NK-92 treated with Interleukin-12 subunit alpha and Interleukin-12 subunit beta, amount 100 ng/mL, for 24 hours (cell line): ENCODE measurements at places on chromosomes 7 and 10.

- DNase-seq, result no peak
These were observed 6.5 kb downstream of the EVX1 start for GRCh38 chr7:27248911-27249723.

GRCh38 chr10:8637640-8638039, 583.2 kb downstream of the GATA3 start:
- no peak for DNase-seq

- DNase-seq, result no peak
These were observed 1.9 kb downstream of the HOXA9 start for GRCh38 chr7:27163288-27164044.

GRCh38 chr7:130384371-130384801, 4.1 kb downstream of the CPA1 start:
- no peak for DNase-seq

DNA sequence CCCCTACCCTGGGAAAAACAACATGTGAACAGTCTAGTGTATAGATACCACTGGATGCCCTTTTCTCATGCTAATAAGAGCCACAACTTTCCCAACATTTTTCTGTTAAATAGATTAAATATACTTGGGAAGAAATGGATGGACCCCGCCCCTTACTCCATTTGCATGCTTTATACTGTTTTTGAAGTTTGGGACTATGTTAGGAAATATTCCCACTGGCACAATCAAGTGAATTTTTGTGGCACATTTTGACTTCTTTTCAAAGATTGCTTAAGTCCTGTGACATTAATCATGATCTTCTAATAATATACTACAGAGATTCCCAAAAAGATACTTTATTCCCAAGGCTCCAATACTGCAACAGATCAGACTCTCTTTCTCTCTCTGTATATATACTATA, 216.6 kb downstream of the TWIST1 start:
- DNase-seq, result no peak

DNA sequence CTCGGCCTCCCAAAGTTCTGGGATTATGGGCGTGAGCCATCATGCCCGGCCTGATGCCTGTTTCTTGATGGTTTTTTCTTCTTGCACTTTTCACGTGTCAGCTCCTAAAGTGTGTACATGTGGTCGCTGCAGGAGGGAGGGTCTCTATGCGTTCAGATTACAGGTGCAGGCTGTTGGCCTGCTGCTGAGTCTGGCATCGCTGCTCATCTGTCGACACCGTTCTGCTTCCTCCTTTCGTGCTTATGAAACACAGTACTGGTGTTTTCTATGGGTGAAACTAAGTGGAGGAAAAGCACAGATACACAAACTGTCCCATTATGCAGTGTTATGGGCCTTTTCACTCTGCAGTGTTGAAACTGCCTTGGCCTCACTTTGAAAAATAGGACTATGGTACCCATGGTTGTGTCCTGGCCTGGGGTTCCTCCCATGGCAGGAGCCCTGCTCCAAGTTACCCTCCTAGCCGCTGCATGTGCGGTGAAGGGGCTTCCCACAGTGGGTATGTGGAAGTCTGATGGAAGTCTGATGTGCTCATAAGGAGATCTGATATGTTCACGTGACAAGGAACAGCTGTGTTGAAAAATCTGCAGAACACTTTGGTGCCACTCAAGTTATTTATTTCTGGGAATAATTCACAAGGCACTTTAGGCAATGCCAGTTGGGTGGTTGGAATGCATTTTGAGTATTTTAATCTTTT, 23.5 kb downstream of the OGDH start:
- DNase-seq, result no peak

DNA sequence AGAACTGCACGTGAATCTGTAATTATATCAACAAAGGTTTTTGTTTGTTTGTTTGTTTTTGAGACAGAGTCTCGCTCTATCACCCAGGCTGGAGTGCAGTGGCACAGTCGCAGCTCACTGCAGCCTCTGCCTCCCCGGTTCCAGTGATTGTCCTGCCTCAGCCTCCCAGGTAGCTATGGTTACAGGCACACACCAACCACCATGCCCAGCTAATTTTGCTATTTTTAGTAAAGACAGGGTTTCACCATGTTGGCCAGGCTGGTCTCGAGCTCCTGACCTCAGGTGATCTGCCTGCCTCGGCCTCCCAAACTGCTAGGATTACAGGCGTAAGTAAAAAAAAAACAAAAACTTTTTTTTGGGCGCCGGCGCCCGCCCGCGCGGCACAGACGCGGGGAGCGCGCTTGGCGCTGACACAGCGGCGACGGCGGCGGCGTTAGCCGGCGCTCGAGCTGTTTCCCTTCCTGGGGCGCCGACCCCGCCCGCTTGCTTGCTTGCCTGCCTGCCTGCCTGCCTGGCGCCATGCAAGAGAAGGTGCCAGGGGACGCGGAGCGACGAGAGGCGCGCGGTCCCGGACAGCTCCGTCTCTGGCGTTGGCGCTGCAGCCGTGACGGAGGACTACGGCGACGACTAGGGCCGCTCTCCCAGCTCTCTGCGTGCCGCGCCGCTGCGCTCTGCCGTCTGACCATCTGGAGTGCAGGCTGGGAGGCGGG, 171.4 kb upstream of the NUPR2 start:
- no peak for DNase-seq

DNA sequence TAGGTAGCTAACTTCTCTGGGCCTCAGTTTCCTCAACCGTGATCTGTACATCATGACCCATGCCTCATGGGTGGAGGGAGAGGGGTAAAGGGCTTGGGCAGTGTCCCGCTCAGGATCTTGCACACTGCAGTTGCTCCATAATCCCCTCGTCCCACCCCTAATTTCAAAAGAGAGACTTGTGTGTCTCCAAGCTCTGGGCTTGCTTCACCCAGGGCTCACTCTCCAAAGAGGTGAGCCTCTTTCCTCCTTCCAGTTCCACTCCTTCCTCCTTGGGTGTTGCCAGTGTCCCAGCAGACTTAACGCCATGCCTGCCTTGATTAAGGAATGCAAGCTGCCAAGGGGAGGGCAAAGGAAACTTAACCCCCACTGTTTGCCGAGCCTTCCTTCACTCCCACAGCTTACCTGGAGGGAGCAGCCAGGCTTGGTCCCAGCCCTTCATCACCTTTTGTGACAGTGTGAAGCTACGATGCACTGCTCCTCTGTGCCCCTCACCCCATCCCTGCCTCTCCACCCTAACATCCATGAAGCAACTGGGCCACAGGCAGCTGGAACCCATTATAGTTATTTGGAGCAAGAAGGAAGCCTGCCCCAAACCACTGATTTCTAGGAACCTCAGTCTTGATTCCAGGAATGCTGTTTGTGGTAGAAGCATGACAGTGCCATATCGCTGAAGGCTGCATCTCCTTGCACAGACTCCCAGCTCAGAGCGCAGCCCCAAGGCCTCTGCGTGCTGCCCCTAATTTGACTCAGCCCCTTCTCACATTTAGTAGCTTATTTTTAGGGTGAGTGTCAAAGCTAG, 363.3 kb downstream of the TNS3 start:
- DNase-seq, result no peak

- no peak for DNase-seq
These were observed 125.0 kb downstream of the FOXP2 start for GRCh38 chr7:114539575-114539974.

- DNase-seq, result no peak
These were observed 115.9 kb downstream of the DLG5 start for GRCh38 chr10:77810446-77811335.

- no peak for DNase-seq
These were observed 46.1 kb upstream of the NFE2L3 start for GRCh38 chr7:26105931-26106330.

GRCh38 chr10:89521368-89521767, 14.0 kb downstream of the SLC16A12 start:
- no peak for DNase-seq

DNA sequence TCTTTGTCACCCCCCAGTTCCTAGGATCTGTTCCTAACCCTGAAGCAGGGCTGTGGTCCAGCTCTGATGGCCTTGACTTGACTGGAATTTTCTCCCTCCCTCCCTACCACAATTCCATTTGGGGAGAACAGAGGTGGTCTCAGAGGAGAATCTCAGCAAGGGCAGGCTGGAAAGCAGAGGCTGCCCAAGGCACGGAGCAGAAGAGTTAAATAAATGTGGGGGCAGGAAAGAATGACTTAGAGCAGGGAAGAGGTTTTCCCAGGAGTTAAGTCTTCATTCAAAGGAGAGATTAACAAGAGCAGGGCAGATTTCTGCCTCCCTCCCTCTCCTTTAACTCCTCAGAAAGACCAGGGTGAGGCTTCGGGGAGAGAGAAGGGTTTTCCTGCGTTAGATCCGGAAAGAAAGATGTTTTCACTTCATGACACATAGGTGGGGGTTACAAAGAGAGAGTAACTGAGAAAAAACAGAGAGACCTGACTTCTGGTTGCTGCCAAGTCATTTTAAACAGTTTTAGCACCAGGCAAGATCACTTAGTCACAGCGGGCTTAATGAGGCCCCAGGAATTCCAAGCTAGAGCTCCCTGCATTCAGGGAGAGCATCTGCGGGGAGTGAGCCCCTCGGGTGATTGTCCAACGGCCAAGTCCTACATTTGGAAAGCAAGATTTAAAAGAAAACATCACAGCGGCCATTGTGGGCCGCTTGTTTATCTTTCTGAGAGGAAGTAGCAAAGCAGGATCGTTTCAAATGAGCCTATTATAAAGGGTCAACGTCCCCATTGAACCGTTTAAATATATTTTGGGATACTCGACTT, 78.7 kb downstream of the ARHGAP22 start:
- DNase-seq, result no peak

DNA sequence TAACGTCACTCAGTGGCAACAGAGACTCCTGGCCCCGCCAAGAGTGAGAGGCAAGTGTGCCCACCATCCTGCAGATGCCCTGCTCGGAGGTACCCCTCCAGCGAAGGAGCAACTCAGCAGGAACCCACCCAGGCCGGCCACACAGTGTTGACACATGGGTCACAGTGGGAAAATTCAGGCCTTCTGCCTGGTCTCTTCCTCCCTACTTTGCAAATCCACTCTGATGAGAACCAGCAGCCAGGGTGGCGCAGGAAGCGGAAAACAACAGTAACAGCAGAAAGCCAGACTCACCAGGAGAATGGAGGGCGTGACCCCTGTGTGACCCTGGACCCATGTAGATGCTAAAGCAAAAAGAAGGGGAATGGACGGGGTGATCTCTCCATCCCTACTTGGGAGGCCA, 53.8 kb downstream of the CTBP2 start:
- DNase-seq, result no peak

DNA sequence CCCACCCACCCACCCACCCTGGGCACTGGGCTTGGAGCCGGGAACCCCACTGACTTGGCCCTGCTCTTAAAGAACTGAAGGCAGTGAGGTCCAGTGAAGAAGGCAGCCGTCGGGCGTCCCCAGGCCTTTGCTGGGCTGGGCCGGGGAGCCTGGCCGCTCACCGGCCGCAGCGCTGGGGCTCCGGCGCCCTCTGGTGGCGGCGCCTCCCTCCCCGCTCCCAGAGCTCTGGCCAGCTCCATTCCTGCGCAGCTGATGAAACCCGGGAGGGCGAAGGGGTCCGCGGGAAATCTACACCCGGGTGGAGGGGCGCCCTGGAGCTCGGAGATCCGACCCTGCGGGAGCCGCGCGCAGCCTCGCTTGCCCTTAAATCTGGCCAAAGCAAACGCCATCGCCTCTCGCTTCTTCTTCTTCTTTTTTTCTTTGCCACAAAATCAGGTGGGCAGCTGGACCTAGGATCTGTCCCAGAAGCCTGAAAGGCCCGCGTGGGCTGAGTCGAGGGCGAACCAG, 1.7 kb upstream of the CXCL12 start:
- no peak for DNase-seq

GRCh38 chr10:70357565-70357964, 24.9 kb downstream of the LRRC20 start:
- DNase-seq, result no peak

DNA sequence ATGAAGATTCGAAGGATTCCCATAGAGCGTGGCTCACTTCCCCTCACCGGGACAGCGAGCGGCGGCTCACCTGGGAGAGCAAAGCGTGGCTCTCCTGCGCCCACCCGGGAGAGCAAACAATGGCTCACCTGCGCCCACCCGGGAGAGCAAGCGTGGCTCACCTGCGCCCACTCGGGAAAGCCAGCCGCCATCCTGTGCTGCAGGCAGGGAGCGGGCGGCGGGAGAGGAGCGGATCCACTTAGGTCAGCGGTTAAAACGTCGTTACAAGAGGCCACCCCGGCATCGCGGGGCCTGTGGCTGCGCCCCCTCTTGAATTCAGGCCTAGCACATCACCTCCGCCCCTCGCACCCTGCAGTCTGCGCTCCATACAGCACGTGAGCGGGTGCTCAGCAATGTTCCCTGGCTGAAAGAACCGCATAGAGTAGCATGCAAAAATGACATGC, 461 bp upstream of the FIGNL1 start:
- DNase-seq, result no peak
